ENCODE measurements at places on chromosomes 1 and 21.

GRCh38 chr1:68516066-68516465 is 19.2 kb upstream of the DEPDC1 start:
- no peak for ATAC-seq

- peak; percentile 86 for ATAC-seq
Measured at GRCh38 chr1:95309031-95309471, 75.0 kb downstream of the RWDD3 start.

- ATAC-seq = no peak
Measured at GRCh38 chr1:24195136-24195535, 8.0 kb upstream of the IFNLR1 start.

- no peak for ATAC-seq
Measured at GRCh38 chr1:53735261-53735660, 3.7 kb downstream of the GLIS1 start.

- no peak for ATAC-seq
Measured at GRCh38 chr1:6499296-6499695, 7.8 kb upstream of the PLEKHG5 start.

GRCh38 chr1:13763991-13764390 is 64.0 kb downstream of the PRDM2 start:
- no peak for ATAC-seq

DNA sequence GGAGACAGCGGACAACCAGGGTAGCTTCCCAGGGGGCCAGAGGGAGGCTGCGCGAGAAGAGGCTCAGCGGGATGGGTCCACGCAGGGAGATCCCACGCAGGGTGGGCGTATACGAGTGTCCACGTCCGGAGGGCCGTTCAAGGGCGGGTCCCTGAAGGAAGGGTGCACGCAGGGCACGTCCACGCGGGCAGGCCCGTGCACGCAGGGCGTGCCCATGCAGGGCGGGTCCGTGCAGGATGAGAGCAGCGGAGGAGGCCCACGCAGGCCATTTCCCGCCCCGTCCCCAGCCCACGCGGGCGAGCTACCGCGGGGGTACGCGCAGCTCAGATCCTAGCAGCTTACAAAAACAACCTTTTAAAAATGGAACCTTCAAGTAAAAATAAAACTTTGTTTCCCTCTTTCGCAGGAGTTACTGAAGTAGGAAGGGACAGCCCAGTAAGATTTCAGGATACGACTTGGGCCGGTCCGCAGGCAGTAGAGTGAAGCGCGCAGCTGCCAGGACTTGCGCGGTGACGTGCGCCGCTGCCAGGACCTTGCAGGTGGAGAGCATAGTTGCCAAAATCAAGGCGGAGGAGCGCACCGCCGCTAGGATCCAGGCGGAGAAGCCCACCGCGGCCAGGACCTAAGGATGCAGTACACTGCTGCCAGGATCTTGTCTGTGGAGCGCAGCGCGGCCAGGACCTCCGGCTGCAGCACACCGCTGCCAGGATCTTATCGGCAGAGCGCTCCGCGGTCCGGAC is 416 bp upstream of the RNF187 start:
- ATAC-seq = peak; percentile 73

- ATAC-seq = peak; percentile 97
Measured at GRCh38 chr1:188986745-188987417, 1490.8 kb downstream of the BRINP3 start.

DNA sequence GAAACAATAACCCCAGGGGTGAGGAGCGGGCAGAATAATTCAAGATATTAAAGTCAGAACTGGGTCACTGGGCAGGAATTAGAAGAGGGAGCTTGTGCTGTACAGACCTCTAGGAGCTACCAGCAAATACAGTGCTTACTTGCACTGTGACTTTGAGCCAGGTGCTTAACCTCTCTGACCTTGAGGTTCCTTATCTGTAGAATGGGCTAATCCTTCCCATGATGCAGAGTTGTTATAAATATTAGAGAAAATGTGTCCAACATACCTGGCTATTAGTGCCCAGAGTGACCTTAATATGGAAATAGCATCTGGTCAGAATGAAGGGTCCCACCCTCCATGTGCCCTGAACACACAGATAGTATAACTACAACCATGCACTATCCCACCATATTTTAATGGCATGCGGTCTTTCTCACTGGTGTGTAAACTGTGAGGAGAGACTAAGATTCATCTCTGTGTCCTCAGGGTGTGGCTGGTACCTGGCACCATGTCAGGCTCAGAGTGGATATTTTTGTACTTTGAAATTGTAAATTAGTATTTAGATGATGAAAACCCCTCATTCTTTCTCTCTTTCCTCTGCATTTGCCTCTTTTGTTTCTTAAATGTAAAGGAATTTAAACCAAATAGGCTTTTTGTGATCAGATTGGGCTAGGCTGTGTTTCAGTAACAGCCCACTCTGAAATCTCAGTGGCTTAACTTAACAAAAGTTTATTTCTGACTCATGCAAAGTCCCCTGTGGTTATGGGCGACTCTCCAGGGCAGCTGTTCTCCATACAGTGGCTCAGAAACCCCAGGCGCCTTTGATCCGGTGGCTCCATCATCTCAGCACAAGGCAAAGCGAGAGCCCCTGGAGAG is 60.0 kb upstream of the ROR1 start:
- ATAC-seq = no peak

- peak; percentile 81 for ATAC-seq
Measured at GRCh38 chr1:208387908-208388811, 144.0 kb upstream of the PLXNA2 start.

DNA sequence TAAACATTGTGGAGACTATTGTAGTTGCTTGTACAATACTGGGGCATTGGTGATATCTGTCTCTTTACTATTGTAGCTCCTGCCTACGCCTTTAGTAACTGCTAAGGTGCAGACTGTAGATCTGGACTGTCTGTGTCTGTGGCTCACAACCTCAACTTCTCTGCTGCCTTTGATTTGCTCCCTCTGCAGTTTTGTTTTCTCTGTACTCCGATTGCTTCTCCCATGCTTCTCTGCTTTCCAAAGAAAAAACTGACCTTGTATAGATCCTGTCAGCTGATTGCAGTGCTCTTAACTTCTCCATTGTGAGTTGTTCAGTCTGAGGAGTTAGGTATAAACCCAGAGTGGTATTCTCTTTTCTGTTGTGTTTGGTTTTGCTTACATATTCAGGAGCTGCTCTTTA is 15.3 kb downstream of the MAGI3 start:
- ATAC-seq = peak; percentile 39

Measured in motor neuron (in vitro differentiated cells).